Stimulated activated CD8-positive, alpha-beta memory T cell treated with anti-CD3 and anti-CD28 coated beads, Interleukin-7, amount 100 ng/mL, for 1 hour (primary cell): ENCODE measurements at places on chromosomes 5 and 9.

GRCh38 chr5:174140452-174141020 lies 95.0 kb downstream of the NSG2 start:
- no peak for DNase-seq

GRCh38 chr5:151284392-151284967 lies 19.1 kb downstream of the SLC36A3 start:
- no peak for DNase-seq

GRCh38 chr9:122538757-122539156 lies 11.7 kb upstream of the OR1N1 start:
- no peak for DNase-seq

DNA sequence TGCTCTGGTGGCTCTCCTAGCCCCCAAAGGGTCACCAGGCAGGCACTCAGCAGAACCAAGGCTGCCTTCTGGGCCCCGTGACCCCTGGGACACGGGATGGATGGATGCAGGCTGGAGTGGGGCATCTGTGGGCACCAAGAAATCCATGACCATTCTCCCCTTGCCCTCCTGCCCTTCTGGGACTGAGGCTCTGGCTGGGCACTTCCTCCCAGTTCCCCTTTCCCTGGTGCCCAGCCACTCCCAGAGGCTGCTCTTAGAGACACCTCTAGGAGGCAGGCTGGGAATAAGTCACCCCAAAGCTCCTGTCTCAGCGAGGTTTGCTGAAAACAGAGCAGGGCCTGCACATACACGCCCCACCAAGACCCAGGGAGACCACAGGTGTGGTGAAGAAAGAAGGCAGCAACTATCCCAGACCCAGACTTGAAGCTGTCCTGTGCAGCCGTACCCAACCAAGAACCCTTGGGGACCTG lies 943 bp downstream of the STING1 start:
- DNase-seq, result no peak

- DNase-seq, result no peak
Measured at GRCh38 chr5:127567026-127567768, 49.8 kb downstream of the PRRC1 start.

DNA sequence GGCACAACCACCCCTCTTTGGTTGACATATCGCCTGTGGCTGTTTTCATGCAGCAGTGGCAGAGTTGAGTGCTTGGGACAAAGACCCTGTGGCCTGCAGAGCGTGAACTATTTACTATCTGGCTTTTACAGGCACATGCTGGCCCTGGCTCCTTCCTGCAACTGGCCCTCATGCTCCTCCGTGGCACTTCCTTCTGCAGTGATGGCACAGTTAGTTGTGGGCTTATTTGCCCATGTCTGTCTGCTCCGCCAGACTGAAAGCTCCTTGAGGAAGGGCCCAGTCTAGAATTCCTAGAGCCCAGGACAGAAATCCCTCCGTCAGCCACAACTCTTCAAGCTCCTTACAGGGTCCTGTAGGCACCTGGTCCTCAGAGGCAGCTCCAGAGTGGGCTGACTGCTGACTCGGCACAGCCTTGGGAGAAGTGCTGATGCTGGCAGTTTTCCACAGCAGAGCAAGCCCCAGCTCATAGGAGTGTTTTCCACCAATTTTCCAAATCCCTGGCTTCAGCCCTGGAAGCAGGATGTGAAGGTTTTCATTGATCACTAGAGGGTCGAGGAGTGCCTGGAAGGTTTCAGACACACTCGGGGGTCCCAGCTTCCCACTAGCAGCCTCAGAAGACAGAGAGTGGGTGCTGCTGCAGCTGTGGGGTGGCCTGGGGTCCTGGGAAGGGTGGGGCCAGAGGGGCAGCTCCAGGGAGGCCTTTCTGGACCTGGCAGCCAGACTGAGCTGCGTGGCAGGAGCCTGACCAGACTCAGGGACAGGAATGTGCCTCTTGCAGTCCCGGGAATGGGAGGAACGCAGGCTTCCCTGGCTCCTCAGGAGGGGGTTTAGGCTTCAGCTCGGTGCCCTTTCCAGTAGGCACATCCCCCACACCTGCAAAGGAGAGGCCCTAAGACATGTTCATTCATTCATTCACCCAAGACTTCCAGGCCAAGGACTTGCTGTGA lies 56.5 kb upstream of the ANGPTL2 start:
- DNase-seq, result no peak

GRCh38 chr5:135326296-135327254 lies 72.5 kb downstream of the MACROH2A1 start:
- no peak for DNase-seq

GRCh38 chr5:127008300-127008975 lies 21.9 kb downstream of the MARCHF3 start:
- DNase-seq, result no peak
